ENCODE measurements at places on chromosomes 2 and 18.

GRCh38 chr18:1663879-1664705 lies 759.4 kb downstream of the ADCYAP1 start:
- peak; percentile 12 for DNase-seq

GRCh38 chr2:237304763-237305514 lies 109.0 kb downstream of the COL6A3 start:
- no peak for DNase-seq

DNA sequence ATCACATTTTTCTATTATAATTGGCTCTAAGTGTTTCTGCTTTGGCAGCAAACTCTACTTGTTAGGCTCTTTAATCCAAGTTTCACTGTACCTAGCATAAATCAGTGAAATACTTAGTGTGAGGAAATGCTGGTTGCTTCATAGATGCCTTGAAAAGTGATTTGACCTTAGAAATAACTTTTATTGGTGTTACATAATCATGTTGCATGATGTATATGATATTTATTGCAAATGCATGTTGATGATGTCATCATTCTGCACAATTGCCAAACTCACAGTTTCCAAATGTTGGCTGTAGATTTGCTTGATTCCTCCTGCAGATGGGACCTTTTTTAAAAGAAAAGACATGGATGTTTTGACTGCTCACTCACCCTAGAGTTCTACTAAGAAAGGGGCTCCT lies 137.6 kb upstream of the BCL2L11 start:
- peak; percentile 90 for DNase-seq

- no peak for DNase-seq
Measured at GRCh38 chr2:74364533-74365505, 15.3 kb downstream of the DCTN1 start.

Measured in muscle of back (tissue), 13 donors.